Islet precursor cell (in vitro differentiated cells): ENCODE measurements at places on chromosomes 5 and 9.

GRCh38 chr9:2164268-2164667 lies 149.1 kb downstream of the SMARCA2 start:
- DNase-seq, result no peak

DNA sequence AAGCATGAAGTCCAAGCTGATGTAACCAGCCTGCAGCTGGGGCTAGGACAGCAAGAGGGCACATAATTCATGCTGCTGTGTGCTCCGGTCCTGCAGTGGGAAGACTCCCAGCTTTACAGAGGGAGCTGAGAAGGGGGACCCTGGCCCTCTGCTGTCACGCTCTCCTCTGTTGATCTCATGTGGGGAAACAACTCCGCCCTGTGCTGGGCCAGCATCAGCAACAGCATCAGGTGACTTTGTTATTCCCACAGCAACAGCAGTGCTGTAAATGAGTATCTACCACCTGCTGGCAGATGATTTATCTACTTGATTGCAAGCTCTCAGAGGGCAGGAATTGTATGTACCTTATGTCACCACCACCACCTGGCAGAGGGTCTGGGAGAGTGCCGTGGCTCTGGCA lies 176.2 kb downstream of the COL23A1 start:
- peak; percentile 44 for DNase-seq

DNA sequence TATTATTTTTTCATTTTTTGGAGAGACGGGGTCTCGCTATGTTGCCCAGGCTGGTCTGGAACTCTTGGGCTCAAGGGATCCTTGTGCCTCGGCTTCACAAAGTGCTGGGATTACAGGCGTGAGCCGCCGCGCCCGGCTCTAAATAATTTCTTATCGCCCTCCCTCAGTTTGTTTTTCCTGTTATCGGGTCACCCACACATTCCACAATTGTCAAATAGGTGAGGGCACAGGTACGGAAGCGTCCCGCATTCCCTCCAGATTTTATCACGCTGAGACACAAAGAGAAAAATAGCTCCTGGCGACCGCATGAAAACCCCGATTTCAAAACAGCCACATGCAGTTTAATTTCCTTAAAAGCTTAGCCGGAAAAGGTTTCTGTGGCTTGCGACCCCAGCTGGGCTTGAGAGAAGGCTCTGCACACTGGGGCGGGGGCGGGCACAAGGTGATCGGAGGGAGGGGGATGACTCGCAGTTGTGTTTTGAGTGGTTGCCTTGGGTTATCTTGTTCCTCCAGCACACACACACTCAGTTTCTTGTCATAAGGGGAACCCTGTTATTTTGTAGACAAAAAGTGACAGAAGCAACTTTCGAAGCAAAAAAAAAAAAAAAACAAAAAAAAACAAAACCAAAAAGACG lies 717 bp upstream of the IQGAP2 start:
- DNase-seq, result peak; percentile 88

GRCh38 chr5:7970816-7971215 lies 101.9 kb downstream of the MTRR start:
- DNase-seq, result no peak

GRCh38 chr5:87732875-87733768 lies 320.4 kb upstream of the CCNH start:
- DNase-seq, result no peak

DNA sequence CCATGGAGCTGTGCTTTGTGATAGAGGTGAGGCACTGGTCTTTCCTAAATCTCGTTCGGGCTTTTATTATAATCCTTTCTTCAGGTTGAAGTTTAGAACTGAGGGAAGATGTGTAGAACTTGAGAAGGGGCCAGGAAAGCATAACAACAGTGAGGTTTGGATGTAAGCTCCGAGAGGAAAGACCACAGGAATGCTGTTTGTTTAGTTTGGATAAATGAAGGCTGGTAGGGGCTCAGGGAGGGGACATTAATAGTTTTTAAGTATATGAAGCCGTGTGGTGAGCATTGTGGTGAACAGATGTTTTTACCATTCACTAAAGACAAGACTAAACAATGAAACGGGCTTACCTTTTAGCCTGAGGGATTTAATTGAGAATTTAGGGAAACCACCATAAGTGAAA lies 130.8 kb downstream of the ARHGAP26 start:
- peak; percentile 65 for DNase-seq

GRCh38 chr9:7375013-7375511 lies 424.5 kb downstream of the DMAC1 start:
- no peak for DNase-seq

- DNase-seq, result no peak
Measured at GRCh38 chr9:127500862-127501261, 49.6 kb downstream of the LRSAM1 start.

DNA sequence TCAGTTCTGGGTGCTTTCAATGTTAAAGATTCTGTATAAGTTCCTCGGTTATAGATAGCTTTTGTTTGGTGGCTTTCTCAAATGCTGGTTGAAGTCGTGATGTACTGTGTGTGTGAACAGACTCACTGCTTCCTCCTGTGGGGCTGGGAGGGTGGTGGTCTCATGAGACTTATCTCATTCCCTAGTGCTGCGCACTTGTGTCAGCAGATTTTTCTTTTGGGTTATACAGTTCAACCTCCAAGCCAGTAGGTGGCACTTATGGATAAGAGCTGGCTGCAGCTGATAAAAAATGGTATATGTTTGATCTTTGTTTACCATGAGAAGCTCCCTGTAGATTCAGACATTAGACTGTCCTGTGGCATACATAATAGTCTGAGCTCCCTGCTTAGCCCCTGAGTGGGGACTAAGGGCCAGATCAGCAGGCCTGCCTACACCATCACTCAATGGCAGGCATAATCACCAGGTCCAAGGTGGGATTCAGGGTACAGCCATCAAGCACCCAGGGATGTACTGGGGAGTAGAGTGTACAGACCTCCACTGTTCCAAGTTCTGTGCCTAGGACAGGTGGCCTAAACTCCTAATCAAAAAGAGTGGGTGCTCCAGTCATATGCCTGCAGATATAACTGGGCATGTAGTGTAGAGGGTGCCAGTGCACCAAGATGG lies 174.2 kb downstream of the OXCT1 start:
- no peak for DNase-seq

- DNase-seq, result no peak
Measured at GRCh38 chr9:120905315-120906164, 21.1 kb downstream of the TRAF1 start.

DNA sequence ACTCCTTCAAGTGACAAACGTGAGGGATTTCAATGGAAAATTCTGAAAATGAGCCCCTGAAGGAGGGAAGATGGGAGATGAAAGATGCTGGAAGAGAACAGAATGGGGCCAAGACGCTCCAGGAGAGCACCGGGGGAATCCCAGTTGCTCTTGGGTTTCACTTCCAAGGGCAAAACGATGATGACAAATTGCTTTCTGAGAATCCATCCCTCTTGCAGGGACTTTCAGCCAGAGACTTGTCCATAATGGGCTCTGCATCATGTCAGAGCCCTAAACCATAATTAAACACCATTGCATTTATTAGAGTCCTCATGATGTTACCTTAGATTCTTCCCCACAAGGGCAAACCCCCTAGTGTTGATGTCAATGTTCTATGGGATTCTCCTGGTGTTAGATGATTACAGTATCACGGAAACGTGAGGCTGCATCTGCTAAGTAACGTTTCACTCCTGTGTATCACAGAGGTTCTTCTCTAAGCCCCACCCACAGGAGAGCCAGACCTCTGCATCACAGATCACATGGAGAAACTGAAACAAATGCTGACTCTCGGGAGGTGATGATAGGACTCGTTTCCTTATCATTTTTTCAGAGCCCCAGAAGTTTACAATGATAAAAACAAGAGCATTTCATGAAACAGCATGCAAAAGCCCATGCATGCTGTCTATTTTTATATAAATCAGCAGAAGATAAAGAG lies 114.4 kb downstream of the TENT4A start:
- no peak for DNase-seq

DNA sequence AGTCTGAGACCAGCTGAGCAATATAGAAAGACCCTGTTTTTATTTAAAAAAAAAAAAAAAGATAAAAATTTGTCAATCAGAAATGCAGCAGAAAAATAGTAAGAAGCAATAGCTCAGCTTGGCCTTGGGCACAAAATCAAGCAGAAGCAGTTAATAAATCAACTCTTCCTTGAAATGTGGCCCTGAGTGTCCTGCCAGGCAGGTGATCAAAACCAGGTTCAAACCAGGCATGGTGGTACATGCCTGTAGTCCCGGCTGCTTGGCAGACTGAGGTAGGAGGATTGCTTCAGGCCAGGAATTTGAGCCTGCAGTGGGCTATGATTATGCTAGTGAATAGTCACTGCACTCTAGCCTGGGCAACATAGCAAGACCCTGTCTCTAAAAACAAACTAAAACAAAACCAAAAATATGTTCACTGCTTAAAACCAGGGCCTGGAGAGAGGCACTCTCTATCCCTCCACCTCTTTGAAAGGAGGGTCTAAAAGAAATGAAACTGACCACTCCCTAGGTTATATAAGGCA lies 27.9 kb upstream of the KLF9 start:
- DNase-seq, result no peak

GRCh38 chr9:115109486-115109885 lies 8.5 kb downstream of the TNC start:
- DNase-seq, result peak; percentile 92

DNA sequence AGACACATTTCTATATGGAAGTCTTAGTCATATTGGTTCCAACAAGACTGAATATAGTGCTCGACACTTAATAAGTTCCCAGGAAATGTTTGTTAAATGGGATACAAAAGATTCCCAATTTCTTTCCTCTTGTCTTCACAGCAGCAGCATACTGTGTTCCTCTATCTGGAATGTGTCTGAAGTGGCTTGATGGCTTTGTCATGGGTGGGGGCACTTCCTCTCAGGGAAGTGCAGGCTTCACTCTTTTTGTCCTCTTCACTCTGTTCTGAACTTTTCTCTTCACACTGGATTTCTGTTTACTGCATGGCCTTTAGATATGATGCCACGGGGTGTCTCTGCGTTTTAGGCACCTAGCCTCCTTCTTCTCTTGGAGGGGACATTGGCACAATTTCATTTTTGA lies 127.7 kb upstream of the C9orf72 start:
- DNase-seq, result no peak

DNA sequence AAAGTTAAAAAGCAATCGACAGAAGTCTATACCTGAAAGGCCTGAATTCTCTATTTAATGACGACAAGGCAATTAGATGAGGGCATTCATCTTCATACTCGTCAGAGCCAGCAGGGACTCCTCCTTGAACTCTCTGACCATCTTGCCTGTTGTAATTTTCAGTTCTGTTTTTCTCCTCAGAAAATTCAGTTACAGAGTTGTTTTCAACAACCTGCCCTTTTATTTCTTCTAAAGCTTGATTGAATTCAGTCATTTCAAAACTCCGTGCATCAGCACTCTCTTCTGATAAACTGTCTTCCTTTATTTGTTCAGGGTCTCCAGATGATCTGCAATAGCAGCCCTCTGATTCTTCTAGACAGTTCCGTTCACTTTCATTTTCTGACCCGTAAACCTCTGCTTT lies 15.6 kb downstream of the RIOK2 start:
- no peak for DNase-seq

DNA sequence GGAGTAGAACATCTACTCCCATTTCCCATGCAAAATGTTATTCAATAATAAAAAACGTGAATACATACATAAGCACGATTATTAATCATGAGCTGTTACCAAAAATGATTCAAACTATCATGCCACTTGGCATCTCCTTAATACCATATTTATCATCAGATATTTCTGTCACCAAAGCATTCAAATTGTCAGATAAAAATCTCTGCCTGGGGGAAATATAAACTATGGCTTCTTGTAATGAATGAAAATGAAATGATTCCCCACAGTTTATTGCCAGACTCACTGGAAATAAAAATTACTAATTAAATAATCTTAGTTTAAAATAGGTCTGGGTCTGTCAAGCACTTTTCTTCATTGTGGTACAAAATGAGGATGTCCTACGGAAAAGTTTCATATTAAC lies 265.4 kb downstream of the EDIL3 start:
- no peak for DNase-seq

DNA sequence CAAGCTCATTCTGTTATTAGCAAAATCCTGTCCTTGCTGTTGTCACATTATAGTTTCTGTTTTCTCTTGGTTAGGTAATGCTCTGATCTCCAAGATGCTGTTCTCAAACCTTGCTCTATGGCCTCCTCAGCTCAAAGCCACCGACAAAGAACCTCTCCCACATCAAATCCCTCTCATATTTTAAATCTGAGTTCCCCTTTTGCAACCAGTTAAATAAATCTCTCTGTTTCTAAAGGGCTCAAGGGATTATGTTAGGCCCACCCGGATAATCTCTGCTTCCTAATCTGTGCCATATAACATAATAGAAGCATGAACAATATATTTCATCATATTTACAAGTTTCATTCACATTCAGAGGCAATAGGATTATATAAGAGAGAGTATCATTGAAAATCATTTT lies 286.0 kb downstream of the CYLC2 start:
- DNase-seq, result no peak

- no peak for DNase-seq
Measured at GRCh38 chr5:83507431-83507830, 35.9 kb downstream of the VCAN start.

DNA sequence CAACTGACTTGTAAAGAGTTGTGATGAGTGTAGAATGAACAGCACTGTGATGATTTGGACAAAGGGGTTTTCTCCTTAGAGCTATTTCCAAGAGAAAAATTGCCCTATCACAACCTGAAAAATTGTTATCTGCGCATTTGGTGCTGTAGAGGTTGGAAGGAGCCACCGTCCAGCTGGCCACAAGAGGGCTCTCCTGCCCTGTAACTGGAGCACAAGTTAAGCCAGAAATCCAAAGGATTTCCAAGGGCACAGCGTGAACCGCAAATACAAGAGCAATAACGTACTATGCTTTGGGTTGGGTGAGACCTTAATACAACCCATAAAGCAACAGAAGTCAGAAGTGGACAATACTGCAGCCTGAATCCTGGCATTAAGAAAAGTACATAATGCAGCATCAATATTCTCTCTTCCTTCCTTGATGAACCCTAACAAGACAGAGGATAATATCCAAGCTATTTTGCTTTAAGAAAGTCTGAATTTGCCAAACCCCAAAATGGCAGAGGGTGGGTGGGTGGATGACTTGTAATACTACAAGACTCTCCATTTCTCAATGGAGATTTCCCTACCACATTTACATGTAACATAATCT lies 56.8 kb upstream of the SMIM32 start:
- DNase-seq, result peak; percentile 79

GRCh38 chr5:52706775-52707174 lies 80.9 kb upstream of the ITGA1 start:
- no peak for DNase-seq

- no peak for DNase-seq
Measured at GRCh38 chr9:92989561-92989960, 42.2 kb downstream of the FGD3 start.

DNA sequence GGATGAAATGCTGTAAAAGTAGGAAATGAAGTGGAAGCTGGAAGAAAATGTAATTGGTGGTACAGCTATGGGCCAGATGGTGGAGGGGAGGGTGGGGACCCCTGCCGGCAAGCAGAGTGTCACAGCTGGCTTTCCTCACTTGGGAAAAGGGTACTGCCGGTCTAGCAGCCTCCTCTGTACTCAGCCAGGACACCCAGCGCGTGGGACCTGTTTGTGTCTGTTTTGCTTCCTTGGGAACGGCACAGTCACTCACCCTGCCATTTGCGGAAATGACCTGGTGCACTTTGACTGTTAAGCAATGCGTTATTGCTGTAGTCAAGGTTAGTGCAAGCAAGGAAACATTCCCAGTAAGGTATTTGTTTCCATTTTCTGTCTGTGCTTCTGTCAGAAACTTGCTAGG lies 10.1 kb downstream of the TMEM252 start:
- DNase-seq, result peak; percentile 86

GRCh38 chr5:98902733-98903132 lies 26.1 kb downstream of the CHD1 start:
- no peak for DNase-seq
